ENCODE measurements at places on chromosomes 1 and 21.

GRCh38 chr1:113538225-113538624 lies 147.9 kb downstream of the MAGI3 start:
- no peak for DNase-seq

- DNase-seq = no peak
Measured at GRCh38 chr1:185488808-185489207, 171.8 kb upstream of the IVNS1ABP start.

- DNase-seq = no peak
Measured at GRCh38 chr1:97787231-97787630, 133.6 kb downstream of the DPYD start.

GRCh38 chr1:37945743-37946702 lies 830 bp downstream of the INPP5B start:
- DNase-seq = peak; percentile 92

GRCh38 chr21:22657781-22658180 lies 1659.6 kb downstream of the NCAM2 start:
- DNase-seq = no peak

- DNase-seq = peak; percentile 74
Measured at GRCh38 chr1:34983700-34984355, 1.3 kb downstream of the TMEM35B start.

- DNase-seq = no peak
Measured at GRCh38 chr1:165849353-165850133, 22.1 kb downstream of the UCK2 start.
